Stimulated activated CD8-positive, alpha-beta memory T cell treated with anti-CD3 and anti-CD28 coated beads, Interleukin-7, amount 100 ng/mL, for 1 hour (primary cell): ENCODE measurements at places on chromosomes 2 and 18.
A peak's percentile ranks its signal among the peaks of the same experiment; 100 is the strongest.

DNA sequence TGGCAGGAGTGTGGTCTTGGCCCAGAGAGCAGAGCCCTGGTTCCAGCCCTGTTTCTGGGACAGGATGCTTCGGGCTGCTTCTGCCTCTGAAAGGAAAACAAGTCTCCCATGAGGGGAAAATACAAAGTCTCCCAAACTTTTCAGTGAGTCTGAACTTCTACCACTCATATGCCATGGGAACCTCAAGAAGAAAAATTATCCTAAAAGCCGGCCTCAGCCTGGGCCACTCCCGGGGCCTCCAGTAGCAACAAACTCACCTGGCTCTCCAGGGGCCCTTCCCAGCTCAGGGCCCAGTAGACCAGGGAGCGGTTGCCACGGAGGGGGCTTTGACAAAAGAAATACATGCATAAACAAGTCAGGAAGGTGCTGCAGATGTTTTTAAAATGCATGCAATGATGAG, 289.2 kb upstream of the HDAC4 start:
- DNase-seq: no peak

DNA sequence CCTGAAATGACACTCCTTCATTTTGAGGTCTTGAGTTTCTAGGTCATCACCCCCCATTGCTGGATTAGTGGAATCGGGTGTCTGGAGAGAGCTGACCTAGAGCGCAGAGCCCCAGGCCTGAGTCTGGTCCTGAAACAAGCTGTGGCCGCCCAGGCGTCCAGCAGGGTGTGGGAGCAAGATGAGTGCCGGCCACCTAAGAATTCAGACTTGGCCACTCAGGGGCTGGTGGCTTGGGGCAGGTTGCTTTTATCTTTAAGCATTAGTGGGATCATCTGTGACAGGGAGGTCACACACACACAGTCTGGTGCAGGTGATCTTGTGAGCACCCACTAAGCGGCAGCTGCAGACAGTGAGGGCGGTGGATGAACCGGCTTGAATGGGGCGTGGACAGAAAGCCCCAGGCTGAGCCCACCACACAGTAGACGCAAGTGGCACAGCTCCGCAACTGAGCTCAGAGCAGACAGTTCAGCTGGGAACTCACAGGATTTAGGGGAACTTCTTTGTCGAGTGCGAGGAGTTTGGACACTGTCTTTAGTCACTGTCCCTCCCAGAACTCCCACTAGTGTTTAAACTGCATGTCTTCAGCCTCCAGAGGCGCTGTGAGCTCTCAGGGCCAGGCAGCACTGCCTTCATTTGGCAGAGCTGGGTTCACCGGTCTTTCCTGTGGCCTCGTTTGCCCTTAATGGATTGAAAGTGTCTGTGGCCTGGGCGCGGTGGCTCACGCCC, 21.5 kb downstream of the ITGB1BP1 start:
- no peak for DNase-seq

DNA sequence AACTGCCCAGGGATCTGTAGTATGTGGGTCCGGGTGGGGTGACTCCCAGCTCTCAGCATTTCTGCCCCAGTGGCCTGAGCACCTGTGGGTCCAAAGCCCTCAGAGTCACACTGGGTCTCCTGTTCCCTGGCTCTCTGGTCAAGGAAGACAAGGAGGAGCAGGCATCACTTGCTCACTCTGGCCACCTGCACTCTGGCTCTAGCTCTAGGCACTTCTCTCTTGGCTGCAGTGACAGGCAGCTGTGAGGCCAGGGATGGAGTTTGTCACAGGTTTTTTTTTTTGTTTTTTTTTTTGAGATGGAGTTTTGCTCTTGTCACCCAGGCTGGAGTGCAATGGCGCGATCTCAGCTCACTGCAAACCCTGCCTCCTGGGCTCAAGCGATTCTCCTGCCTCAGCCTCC, 84.6 kb downstream of the HS1BP3 start:
- DNase-seq: no peak

- DNase-seq: no peak
Measured at GRCh38 chr2:569681-570080, 107.5 kb downstream of the TMEM18 start.

DNA sequence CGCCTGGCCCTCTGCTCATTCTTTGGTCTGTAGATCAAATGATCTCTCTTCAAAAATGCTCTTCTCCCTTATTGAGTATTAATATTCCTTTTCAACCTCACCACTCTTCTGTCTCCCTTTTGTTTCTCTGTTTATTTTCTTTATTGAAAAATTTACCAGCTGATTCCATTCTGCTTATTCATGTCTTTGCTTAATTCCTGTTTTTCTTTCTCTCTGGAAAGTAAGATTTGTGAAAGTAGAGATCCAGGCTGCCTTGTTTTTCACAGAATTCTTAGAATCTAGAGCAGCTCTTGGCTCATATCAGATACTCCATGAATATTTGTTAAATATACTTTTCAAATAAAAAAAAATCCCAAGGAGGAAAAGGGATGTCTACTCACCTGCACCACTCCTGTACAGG, 157.0 kb downstream of the DOCK10 start:
- DNase-seq: no peak

DNA sequence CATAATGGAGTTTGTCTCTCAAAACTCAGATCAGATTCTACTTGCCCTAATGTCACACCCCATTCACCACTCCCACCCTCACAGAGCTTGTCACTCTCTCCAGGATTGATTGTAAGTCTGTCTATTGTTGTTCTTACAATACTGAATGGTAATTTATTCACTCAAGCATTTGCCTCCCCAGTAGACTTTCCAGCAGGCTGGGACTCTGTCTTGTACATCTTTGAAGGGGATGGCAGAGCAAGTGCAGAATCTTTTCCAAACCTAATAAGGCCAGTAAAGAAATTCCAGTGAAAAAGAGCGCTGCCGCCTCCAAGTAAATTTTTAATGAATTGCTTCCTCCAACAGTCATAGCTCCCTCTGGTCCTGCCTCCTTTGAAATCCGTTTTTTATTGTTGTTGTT, 56.9 kb downstream of the RBM43 start:
- DNase-seq: no peak

DNA sequence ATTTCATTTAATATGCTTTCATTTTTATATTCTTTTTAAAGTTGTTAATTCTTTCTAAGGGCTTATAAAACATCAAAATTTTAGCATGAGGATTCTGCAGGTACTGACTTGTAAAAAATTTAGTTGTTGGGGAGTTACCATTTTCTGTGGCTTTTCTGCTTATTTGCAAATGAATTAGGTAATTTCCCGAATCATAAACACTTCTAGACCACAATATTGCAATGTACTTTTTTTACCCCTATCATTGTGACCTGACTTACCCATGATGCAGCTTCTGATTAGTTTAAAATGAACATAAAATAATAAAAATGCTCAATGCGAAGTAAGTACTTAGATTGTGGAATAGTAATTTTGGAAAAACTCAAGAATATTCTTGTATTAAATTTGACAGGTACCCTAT, 11.4 kb downstream of the ARL6IP6 start:
- no peak for DNase-seq

GRCh38 chr2:46171411-46171953, 125.7 kb upstream of the EPAS1 start:
- no peak for DNase-seq

DNA sequence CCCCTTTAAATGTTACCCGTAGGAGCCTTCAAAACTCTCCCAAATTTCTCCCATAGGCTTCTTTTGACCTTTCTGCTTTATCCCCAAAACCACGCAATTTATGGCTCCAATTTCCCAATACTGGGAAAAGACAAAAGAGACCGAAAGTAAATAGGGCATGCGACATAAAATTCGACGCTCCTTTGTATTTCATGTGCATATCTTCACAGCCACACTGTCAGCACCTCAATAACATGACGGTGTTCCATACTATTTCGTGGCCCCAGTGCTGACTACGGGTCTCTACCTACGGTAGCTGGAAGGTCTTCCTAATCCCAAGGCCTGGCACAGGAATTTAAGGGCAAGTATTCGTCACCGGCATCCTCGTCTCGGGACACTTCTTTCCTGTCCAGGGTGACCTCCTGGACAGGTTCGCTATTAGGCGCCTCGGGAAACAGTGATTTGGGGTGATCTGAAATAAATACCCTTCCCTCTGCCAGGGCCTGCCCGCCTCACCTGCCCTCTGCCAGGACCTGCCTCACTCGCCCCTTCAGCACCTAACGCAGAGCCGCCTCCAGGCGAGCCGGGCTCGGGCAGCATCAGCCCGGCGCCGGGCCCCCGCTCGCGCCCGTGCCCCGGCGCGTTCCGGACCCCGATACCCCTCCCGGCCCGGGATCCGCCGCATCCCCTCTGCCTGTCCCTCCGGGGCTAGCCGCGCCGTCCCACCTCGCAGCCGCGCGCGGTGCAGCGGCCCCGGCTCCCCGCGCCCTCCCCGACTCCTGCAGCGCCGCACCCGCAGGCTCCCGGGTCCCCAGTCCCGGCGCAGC, 680 bp downstream of the DTNB start:
- peak; percentile 24 for DNase-seq

GRCh38 chr2:21740484-21740883, 616.7 kb downstream of the TDRD15 start:
- no peak for DNase-seq

- no peak for DNase-seq
Measured at GRCh38 chr2:44578471-44579093, 216.8 kb downstream of the CAMKMT start.

DNA sequence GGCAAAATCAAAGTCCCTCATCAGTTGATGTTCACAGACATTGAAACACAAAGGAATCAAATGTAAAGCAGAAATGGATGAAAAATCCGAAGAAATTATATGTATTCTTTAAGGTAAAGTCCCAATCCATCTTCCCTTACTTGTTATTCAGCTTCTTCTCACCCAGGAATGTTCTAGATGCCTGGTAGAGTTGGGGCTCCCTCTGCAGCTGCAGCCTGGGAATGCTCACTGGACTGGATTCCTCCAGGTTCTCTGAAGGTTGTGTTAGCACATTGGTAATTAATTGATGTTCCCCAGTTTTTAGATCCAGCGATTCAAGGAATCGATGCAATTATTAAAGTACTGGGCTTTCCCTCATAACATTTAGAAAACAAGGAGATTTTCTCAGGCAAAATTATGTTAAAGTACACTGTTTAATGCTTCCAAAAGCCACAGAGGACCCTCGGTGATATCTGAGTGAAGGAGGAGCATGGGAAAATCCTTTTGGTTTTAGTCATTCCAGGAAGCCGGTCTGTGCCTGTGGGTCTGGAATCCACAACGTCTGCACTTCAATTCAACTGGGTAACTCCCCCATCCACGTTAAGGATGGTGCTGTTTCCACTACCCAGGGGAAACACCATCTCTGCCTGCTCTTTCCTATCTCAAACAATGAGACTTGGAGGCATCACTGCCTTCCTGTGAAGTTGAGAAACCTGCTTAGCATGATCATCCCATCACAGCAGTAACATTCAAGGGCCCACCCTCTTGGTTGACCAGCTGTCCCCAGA, 22.0 kb downstream of the NTSR2 start:
- no peak for DNase-seq

GRCh38 chr2:148122788-148123187, 101.9 kb downstream of the MBD5 start:
- no peak for DNase-seq

DNA sequence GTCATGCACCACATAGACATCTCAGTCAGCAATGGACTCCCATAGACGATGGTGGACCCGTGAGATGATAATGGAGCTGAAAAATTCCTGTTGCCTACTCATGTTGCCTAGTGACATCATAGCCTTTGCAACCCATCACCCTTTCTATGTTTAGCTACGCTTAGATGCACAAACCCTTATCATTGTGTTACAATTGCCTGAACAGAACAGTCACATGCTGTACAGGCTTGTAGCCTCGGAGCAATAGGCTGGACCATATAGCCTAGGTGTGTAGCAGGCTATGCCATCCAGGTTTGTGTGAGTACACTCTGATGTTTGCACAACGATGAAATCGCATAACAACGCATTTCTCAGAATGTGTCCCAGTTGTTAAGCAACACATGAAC, 221.6 kb downstream of the ALPK2 start:
- no peak for DNase-seq

GRCh38 chr18:76491776-76492668, 3.0 kb downstream of the ZNF516 start:
- no peak for DNase-seq

DNA sequence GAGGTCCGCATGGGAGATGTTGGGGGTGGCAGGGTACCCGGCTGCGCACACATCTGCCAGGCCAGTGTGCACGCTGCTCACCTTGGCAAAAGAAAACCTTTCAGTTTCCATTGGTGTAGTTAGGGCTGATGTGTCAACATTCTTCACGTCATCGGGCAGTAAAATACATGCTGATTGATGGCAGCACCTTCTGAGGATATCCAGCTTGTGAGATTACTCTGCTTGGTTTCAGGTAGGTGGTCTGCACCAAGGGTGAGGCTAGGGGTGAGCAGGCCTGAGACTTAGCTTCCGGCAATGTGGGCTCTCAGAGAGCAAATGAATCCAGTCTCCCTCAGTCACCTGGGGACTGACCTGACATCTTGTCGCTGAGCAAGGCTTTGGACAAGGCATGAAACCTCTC, 19.3 kb upstream of the ACKR3 start:
- no peak for DNase-seq

DNA sequence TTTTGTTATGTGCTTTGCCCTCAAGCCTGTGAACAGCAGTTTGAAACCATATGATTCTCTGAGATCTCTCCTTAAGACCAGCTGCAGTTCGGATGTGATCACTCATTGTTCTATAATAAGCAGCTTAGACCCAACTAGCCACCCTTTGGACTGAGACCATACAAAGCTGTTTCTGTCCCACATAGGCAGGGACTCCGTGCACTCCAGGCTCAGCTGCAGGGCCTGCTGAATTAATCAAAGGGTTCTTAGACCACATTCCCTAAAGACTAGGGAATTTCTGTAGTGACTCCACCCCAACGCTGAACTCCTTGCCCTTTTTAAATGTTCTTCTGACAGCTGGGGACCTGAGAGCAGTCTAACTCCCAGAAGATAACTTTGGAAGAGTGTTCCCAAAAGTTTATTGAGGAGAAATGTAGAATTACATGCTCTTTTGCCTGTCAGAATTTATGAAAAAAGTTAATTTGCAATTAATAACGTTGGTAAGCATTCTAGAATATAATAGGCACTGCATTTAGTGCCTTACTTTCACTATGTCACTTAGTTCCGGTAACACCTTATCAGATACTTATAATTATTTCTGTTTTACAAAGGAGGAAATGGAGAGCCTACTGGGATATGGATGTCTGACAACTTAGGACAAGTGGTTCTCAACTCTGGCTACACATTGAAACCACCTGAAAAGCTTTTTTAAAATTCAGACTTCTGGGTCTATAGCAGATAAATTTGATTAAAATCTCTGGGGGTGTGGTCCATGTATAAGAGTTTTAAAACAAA, 42.3 kb downstream of the GULP1 start:
- DNase-seq: no peak

- no peak for DNase-seq
Measured at GRCh38 chr2:11257964-11258363, 86.5 kb downstream of the ROCK2 start.
